ENCODE measurements at places on chromosomes 6 and 20.

GRCh38 chr6:163883984-163884383 lies 469.5 kb downstream of the QKI start:
- no peak for DNase-seq

DNA sequence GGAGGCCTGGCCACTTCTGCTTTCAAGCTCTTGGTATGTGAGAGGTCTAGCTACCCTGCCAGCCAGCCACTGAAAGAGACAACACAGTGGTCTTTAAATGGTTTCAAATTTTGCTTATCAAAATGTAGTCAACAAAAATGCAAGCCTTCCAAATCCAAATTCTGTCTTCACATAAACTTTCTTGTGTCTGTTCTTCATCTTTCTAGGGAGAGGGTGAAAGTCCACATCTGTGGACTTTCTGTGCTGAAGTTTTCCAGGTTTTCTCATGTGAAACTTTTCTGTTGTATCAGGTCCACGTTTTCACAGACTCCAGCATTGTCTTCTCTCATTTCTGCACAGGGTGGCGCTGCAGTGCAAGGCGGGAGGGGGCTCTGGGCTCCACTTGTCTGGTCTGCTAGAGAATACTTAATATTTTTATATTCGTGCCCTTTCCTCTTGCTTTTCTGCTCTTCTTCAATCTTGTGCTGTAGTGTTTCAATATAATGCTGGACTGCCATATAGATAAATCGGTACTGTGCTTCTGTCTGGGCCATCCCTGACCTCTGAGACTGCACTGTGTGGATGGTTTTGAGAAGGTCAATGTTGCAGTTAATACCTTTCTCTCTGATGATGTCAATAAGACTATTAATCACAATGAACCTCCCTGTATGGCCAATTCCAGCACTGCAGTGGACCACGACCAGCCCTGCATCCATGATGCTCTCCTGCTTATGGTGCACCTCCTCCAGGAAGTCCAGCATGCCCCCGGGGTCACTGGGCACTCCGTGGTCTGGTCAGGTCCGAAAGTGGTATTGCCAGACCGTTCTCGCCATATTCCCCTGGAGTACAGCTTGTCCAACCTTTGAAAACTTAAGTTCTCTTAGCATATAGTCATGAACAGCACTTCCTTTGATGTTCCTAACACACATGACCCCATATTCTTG lies 161.6 kb upstream of the TNFAIP3 start:
- DNase-seq, result peak; percentile 56

DNA sequence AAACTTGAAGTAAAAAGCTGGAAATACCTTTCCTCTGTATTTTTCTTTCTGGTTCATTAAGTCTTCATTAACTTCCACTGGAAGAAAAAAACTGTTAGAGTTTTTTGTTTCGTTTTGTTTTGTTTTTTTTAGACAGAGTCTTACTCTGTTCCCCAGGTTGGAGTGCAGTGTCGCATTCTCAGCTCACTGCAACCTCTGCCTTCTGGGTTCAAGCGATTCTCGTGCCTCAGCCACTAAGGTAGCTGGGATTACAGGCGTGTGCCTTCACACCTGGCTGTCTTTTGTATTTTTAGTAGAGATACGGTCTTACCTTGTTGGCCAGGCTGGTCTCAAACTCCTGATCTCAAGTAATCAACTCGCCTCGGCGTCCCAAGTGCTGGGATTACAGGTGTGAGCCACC lies 14.9 kb downstream of the RPF2 start:
- no peak for DNase-seq

- no peak for DNase-seq
Observed at GRCh38 chr20:48609491-48609978, 218.3 kb downstream of the PREX1 start.

GRCh38 chr6:107280791-107281190 lies 165.5 kb upstream of the BEND3 start:
- DNase-seq, result no peak

- DNase-seq, result no peak
Observed at GRCh38 chr20:61397146-61397545, 145.1 kb downstream of the CDH4 start.

DNA sequence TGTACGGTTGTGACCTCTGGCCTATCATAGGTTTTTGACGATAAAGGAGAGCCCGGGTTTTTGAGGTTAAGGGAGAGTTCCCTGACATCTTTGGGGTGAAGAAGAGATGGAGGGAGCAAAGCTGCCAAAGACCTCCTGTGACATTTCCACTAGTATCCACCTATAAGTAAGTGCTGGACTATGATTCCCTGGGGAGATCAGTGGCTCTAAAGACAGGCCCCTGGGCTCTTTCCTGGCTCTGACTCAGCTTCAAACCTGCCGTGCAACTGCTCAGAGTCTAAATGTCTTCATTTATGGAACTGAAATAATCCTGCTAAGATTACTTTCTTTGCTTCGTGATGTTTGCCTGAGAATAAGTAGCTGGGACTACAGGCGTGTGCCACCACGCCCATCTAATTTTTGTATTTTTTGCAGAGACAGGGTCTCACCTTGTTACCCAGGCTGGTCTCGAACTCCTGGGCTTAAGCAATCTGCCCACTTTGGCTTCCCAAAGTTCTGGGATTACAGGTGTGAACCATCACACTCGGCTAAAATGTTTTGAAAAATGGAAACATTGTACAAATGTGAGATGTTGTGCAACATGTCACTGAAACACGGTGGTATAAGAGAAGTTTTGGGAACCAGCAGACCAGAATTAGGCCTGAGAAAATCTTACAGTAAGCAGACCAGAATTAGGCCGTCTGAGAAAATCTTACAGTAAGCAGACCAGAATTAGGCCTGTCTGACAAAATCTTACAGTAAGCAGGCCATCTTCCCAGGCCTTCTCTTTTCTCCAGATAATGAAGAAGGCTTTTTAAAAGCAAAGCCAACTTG lies 1.1 kb upstream of the PAQR8 start:
- no peak for DNase-seq

Data from left hindlimb (tissue), 1 donor.